ENCODE measurements at places on chromosomes 2 and 18.

GRCh38 chr2:8190279-8190678 is 491.6 kb upstream of the ID2 start:
- no peak for DNase-seq

DNA sequence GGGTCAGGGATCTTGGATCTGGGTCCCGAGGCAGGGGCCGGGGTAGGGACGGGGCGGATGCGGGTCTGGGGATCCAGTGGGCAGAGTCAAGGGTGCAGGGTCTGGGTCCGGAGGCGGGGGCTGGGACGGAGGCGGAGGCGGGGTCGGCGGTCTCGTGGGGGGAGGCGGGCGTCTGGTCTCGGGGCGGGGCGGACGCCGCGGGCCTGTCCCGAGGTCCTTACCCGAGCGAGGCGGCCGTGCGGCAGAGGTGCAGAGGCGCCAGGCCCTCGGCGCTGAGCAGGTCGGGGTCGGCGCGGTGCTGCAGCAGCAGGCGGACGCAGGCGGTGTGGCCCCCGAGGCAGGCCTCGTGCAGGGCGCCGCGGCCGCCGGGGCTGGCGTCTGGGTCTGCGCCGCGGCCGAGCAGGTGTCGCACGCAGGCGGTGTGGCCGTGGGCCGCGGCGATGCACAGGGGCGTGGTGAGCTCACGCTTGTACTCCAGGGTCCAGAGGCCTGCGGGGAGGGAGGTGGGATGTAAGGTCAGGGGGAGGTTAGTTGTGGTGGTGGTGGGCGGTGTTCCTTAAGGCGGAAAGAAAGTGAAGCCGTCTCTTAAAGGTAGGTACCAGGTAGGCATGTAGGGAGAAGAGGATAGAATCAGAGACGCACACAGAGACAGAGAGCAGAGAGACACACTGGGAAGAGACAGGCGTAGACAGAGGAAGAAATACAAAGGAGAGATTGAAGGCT is 26.6 kb downstream of the ASB18 start:
- DNase-seq = no peak

DNA sequence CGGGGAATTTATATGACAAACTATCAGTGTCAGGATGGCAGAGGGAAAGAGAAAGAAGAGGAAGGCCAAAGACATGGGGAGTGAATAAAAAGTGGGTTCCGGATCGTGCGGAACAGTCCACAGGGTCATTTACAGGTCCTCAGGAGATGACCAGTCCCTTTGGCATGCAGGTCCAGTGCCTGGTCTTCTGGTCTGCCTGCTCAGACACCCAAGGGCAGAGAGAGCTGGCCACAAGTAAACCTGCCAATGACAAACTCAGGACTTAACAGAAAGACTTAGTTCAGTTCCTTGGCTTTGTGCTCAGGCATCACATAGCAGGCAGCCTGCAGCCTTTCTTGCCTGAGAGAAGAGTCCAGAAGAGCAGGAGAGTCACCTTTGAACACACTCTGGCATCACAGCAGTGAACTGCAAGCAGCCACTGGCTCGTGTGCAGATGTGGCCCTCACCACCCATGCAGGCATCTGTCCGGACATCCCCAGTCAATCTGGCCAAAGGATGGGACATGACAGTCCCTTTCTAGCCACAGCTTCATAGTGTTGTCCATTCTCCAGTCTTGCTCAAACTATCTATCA is 14.0 kb downstream of the TMEM127 start:
- no peak for DNase-seq

GRCh38 chr2:74080346-74080745 is 67.4 kb downstream of the BOLA3 start:
- DNase-seq = no peak

DNA sequence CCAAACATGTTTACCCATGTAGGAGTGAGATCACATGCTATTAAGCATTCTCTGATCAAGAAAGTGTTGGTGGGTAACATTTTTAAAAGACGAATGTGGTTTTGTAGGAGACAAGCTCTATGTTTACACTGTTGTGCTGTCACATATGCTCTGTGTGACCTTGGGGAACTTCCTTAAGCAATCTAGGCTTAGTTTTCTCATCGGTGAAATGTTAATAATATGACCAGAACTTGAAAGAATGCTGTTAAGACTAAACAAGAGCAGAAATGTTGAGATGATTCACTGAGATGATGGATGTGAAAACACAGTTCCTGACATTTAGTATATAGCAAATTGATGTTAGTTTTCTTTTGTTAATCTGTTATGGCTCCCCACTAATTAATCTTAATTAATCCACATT is 860.9 kb upstream of the CNTNAP5 start:
- DNase-seq = no peak

- DNase-seq = no peak
Measured at GRCh38 chr2:166088634-166089033, 39.2 kb downstream of the SCN1A start.
